ENCODE measurements at places on chromosomes 11 and 22. TPM values are rescaled to one million over a fixed set of nuclear protein-coding genes. Genes with fewer than 3 reads are reported as not detected.

The HEPHL1 gene
- total RNA-seq, result not detected

The DRICH1 gene
- total RNA-seq, result not detected

The CABP4 gene
- not detected for total RNA-seq

The MIAT gene
- 0.12 TPM for total RNA-seq

The ARHGAP8 gene
- total RNA-seq, result 18.9 TPM

The RFPL3 gene
- not detected for total RNA-seq

The HBB gene
- not detected for total RNA-seq

The ZP1 gene
- not detected for total RNA-seq

The LMF2 gene
- 83.3 TPM for total RNA-seq

The MUC5AC gene
- total RNA-seq, result not detected

The UBQLN3 gene
- total RNA-seq, result not detected

DNA sequence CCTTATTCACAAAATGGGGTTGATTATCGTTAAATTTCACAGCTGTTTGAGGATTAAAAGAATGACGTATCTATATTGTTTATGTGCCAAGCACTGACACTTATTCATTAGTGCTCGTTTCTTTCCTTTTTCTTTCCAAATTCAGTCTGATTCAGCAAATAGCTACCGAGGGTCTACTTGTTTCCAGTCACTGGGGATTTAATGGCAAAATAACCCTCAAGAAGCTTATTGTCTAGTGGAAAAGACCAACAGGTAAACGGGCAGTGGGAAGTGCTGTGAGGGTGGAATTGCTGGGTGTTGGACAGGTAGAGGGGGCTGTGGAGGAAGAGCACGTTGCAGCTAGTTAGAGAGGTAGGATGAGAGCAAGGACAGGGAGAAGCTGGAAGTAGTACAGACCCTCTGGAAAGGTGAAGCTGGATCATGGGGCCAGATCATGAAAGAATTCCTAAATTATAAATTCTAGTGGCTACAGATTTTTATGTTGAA, 48.3 kb upstream of the BIRC3 start:
- no peak for DNase-seq

DNA sequence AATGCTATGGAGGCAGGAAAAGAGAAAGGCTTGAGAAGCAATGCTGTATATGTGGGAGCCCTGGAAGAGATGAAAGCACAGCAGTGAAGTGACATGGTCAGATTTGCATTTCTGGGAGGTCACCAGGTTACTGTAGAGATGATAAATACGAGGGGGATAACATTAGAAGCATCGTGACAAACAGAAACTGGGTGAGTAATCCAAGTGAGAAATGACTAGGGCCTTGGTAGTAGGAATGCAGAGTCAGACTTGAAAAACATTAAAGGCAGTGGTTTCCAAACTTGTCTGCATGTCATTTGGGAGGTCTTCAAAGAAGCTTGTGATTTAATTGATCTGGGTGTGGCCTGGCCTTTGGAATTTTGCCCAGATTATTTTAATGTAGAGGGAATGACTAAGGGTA, 43.9 kb downstream of the CCDC34 start:
- DNase-seq, result peak; percentile 73

GRCh38 chr11:64357446-64357845, 1.5 kb upstream of the RPS6KA4 start:
- no peak for DNase-seq

- DNase-seq, result no peak
These were observed 32.0 kb downstream of the IGHMBP2 start for GRCh38 chr11:68935516-68936357.

GRCh38 chr11:37286890-37287289, 688.9 kb upstream of the RAG2 start:
- no peak for DNase-seq

DNA sequence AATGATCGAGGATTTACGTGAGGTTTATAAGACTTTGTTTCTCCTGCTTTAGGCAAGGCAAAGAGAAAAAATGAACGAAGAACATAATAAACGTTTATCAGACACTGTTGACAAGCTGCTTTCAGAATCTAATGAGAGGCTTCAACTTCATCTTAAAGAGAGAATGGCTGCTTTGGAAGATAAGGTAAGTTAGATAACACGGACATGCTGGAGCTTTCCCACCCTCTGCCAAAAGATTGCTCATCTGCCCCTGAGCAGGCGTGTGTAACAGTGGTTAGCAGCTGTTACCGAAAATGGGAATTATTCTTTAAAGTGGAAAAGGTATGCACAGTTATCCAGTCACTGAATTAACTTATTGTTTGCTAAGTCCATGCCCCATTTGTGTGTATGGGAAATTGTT, 62.8 kb upstream of the CTTN start:
- DNase-seq, result no peak

DNA sequence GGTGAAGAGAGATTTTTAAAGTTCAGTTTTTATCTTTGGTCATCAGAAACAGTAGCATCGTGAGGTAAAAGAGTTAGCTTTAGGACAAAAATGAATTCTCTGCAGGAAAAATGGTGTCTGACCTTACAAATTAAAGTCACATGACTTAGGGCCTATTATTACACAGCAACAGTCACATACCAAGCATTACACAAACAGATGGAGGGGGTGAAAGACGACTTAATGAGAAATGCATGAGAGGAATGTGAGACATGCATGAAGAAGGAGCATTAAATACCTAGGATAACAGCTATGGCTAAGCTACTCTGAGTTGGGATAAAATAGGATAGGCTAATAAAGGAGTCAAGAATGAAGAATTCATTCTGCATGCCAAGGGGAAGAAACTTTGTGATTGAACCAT, 77.5 kb downstream of the BLID start:
- peak; percentile 48 for DNase-seq

GRCh38 chr22:50173311-50173982, 2.9 kb downstream of the PANX2 start:
- no peak for DNase-seq

GRCh38 chr22:40310768-40311120, 35.6 kb upstream of the ADSL start:
- no peak for DNase-seq

GRCh38 chr22:25237503-25237902, 18.1 kb downstream of the CRYBB2 start:
- no peak for DNase-seq

GRCh38 chr11:98155696-98156095, 865.1 kb upstream of the CNTN5 start:
- no peak for DNase-seq

GRCh38 chr22:36238373-36239149, 766 bp downstream of the APOL2 start:
- DNase-seq, result no peak

- no peak for DNase-seq
These were observed 6.0 kb downstream of the CSNK1E start for GRCh38 chr22:38311323-38311620.

DNA sequence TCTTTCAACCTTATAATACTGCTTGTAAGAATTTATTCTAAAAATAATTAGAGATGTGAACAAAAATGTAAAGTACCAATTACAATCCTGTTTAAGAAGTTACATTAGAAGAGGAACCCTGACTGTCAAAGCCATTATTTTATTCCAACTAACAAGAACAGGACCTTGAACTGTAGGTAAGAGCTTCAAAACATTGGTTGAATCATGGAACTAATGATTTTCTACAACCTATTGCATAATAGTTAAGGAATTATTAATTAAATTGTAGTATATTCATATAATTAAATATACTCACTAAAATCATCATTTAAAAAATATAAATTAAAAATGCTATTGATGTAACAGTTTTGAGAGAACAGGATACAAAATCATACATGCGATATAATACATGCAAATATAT, 649.4 kb upstream of the KIRREL3 start:
- DNase-seq, result no peak

GRCh38 chr11:107928767-107929507, 689 bp downstream of the RAB39A start:
- DNase-seq, result no peak

GRCh38 chr22:46739094-46739870, 1.2 kb upstream of the CERK start:
- DNase-seq, result peak; percentile 35

GRCh38 chr11:288478-289397, at the start of gene PGGHG:
Gene PGGHG, plus strand, starts transcription at chr11:289126. Its CDS starts 691 bp downstream, at chr11:289817.
- DNase-seq, result no peak

DNA sequence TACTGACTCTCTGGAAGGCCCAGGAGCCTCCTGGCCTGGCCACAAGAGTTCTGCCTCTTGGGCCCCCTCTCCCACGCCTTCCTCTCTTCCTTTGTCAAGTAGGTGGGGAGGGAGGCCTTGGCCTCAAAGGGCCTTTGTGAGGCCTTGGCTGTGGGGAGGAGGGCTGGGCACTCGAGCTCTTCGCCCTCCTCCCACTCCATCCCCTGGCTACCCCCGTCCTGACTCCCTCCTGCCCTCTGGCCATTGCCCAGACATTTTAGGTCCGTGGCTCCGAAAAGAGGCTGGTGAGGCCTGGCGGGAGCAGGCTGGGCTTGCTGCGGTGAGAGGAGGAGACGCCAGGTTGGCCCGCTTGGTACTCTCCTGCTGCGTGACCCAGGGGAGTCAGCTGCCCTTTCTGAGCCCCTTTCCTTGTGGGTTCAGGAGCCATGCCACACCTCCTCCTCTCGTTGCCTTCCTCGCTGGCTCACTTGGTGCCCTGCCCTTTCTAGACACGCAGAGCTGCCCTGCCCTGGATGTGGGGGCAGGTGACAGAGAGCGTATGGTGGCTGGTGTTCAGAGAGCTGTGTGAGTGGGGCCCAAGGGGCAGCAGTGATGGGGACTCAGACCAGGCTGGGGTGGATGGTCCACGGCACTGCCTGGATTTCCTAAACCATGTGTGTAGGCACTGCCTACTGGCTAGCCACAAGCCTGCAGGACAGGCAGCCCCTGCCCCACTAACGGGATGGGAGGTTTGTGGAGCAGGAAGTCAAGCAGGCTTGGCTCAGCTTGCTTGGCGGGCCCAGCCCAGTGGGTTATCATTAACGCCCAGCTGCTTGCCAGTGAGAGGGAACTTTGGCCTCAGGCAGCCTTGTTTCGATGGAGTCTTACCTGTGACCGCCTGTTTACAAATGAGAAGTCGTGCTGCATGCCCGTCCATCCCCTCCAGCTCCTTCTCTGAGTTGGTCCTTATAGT, 15.8 kb upstream of the OMP start:
- no peak for DNase-seq

- no peak for DNase-seq
These were observed 38.1 kb upstream of the SYT7 start for GRCh38 chr11:61618978-61619377.

DNA sequence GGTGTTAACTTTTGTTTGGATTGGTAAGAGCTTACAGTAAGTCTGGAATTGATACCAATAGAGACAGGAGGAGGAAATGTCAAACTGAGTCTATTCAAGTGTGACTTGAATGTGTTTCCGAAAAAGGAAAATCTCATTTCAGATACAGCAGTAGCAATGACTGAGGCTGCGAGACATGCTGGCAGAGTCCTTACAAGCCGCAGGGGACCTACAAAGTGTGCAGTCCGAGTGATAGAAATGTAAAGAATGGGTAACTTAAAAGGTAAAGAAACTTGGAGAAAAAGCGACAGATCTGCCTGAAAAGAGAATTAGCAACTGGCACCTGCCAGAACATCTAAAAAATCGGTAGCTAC, 444 bp downstream of the CWF19L2 start:
- peak; percentile 6 for DNase-seq
